NCI-H82 (cell line): ENCODE measurements at places on chromosomes 2 and 18.

DNA sequence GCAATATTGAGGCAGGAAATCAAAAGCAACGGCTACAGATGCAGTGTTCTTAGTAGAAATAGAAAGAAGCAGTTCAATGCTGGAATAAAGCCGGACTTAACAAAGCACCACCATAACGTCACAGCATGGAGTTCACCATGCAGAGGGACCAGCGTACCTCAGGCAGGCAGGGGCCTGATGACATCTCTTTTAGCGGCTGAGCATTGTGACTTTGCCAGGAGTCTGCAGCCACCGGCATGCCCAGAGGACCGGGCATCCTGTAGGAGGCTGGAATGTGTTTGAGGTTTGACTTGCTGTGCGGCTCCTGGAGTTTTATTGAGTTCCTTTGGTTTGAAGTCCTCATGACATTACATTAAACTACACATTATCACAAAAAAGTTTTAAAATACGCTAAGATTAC is 139.8 kb downstream of the UXS1 start:
- DNase-seq: no peak

DNA sequence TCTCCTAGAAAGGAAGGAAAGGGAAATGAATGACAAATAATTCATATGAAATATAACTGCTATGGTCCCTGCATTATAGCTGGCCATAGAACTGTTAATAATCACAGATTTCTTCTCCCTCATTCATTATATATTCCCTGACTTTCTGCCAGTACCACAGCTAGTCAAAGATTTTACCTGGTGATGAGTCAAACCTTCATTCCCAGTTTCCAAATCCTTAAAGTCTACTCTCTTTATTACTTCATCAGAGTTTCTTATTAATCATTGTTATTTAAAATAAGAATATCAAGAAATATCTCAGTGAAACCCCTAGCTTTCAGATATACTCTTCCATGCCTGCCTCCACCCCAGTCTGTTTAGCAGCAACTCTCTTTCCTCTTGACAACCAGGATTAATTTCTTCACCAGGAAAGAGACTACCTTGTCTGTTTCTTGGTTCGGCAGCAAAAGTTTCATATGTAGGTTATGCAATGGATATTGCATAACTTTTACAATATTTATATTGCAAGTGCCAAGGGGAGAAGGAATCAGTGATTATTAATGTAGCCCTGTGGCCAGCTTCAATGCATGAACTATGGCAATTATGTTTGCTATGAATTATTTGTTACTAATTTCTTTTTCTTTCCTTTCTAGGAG is 533.8 kb downstream of the FBXO15 start:
- DNase-seq: no peak

DNA sequence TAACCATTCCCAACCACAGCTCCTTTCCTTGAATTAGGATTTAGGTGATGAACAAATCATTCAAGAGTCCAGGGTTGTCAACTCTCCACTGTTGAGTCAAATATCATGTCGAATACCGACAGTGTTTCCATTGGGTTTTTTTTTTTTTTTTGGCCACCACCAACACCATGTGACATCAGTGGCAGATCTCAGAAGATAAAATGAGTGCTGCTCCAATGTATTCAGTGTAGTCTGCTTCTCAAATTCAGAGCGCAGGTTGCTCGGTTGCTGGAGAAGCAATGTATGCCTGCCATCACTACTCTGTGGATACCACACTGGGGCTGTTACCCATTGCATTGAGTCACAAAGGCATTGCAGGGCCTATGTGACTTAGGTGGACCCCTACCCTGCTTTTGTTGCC is 10.8 kb upstream of the ATL2 start:
- no peak for DNase-seq

DNA sequence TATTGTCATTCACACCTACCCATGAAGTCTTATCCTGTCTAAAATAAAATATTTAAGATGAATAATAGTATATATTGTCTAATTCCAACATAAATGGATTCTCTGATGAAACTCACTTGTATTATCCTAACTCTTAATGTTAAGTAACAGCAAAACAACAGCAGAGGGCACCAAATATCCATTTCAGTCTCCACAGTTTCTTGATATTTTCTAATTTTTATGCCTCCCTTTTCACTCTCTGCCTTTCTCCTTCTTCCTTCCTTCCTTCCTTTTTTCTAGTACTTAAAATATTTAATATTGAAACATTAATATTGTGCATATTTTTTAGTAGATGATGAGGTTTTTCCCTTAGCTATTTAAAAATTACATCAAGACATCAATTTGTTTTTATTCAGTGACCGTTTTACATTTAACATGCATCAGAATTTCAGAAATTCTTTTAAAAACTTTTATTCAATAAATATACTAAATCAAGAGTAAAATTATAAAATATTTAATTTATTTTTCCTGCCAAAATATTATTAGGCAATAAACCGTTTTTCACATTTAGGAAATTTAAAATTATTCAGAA is 97.6 kb downstream of the WDR7 start:
- DNase-seq: peak; percentile 70

- DNase-seq: no peak
Observed at GRCh38 chr18:9996094-9996493, 82.3 kb downstream of the VAPA start.

- DNase-seq: no peak
Observed at GRCh38 chr2:235234736-235235135, 259.1 kb upstream of the AGAP1 start.

GRCh38 chr2:127637725-127638252 is 8.2 kb upstream of the GPR17 start:
- peak; percentile 51 for DNase-seq

DNA sequence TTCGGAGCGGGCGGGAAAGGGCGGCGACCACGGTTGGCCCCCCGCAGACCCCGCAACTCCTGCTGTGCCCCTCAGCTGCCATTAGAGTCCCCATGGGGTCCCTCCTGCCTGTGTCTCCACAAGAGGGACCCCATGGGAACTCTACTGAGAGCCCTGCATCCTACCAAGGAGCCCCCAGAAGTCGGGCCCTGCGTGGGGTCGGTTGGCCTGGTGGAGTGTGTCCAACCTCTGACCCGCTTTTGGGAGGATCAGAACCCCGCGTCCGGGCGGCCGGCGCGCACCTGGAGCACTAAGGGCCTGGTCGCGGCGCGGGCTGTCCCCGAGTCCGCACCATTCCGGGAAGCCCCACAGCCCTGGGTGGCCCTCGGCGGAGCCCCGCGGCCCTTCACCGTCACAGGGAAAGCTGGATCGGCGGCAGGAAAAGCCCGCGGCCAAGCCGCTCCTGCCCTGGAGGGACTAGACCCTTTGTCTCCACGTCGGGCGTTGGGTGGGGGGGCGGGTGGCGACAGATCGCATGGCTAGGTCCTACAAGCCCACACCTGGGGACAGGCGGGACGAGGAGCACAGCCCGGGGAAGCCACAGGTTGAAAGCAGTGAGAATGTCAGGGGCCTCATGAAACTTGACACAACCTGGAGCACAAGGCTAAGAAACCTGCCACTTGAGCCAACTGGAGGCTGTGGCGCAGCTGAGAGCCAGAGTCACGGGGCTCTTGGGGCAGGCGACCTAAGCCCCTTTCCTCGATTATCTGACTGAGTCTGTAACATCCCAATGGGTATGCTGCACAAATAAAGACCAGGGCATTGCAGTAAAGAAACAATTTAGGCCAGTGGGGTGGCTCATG is 11.2 kb upstream of the CXXC1 start:
- no peak for DNase-seq

DNA sequence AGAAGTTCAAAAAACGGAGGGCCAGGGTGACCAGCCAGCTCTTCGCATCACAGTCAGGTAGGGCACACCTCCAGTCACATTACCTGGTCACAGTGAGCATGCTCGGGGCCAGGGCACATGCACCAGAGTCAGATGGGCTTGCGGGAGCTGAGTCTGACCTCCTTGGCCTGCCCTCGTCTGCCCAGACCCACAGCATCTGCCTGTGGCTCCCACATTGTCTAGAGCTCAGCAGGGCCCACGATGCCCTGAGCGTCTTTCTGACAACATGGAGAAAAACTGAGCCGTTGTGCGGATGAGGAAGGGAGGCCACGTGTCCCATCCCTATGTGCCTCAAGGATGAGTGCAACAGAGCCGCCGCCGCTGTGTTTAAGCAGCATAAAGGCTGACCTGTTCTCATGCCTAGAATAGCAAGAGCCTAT is 37.6 kb downstream of the CRACDL start:
- DNase-seq: no peak

- no peak for DNase-seq
Observed at GRCh38 chr2:46661526-46661925, 182.2 kb downstream of the TMEM247 start.

DNA sequence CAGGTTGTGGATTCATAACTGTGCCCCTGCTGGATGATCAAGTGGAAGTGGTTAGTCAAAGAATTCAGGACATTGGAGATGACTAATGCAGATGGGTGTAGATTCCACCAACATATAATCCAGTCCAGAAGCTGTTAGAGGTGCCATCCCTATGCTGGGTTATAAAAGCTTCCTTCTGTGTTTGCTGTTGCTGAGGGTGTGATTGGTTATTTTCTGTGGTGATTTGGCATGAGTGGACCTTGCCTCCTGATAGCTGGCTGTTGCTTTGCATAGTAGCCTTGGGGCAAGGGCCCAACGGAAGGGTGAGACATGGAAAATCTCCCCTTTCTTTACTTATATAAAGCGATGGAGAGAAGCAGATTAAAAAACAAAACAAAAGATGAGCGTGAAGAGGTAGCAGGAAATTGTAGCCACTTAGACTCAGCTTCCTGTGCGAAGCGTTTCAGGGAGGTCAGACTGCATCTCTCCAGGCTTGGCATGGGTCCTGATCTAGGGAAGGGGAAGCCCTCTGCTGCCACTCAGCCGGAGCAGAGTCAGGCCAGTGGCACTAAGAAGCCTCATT is 190.4 kb downstream of the FMNL2 start:
- no peak for DNase-seq

- no peak for DNase-seq
Observed at GRCh38 chr2:186910996-186911395, 62.0 kb upstream of the ZSWIM2 start.

- DNase-seq: no peak
Observed at GRCh38 chr2:24711865-24712264, 81.3 kb downstream of the PTRHD1 start.
